ENCODE measurements at places on chromosomes 1 and 21.
A peak's percentile ranks its signal among the peaks of the same experiment; 100 is the strongest.

DNA sequence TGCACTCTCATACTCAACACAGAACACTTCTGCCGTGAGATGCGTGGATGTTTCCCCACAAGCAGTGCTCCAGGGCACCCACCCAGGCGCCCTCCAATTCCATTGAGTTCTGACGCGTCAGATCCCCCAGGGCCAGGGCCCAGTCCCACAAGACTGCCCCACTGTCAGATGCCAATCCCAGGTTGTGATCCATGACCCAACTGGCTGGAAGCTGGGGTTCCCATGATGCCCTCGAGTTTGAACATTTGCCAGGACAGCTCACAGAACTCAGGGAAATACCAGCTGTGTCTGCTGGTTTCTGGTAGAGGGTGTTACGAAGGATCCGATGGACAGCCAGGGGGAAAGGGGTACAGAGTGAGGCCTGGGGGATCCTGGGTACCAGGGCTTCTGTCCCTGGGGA, 58.4 kb downstream of the AGPAT3 start:
- no peak for DNase-seq

DNA sequence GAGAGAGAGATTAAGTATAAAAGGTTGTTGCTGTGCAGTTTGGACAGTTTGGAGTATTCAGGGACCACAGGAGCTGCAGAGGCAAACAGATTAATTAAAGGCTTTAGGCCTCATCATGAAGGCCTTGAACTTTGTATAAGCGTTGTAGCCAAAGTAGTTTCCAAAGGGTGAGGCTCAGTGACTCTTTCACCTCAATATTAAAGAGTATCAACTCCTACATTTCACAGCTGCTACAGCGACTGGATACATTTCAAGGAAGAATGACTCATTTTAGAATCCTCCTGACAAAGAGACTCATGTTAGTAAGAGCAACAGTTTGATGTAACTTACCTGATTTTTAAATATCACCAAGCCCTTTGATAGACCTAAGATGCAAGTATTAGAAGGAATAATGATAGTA, 355.5 kb downstream of the HLX start:
- DNase-seq, result no peak

GRCh38 chr1:233102341-233102740, 151.9 kb downstream of the NTPCR start:
- DNase-seq, result no peak

DNA sequence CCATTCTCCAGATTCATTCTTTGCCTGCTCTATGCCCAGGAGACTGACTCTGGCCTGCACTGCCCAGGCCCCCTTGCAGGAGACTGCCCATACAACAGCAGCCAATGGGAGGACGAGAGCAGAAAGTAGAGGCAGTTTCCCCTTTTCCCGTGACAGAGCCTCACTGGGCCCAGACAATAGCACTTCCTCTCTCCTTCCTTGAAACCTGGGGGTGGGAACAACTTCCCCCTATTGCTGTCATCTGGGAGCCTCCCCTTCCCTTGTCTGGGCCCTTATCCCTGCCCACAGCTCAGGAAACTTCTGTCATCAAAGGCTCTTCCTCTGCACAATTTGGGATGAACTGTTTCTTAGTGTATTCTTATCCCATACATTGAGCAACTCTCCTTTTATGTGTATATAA, 60.8 kb upstream of the KCNJ15 start:
- DNase-seq, result no peak

- DNase-seq, result no peak
These were observed 36.0 kb downstream of the SIPA1L2 start for GRCh38 chr1:232593717-232594502.

DNA sequence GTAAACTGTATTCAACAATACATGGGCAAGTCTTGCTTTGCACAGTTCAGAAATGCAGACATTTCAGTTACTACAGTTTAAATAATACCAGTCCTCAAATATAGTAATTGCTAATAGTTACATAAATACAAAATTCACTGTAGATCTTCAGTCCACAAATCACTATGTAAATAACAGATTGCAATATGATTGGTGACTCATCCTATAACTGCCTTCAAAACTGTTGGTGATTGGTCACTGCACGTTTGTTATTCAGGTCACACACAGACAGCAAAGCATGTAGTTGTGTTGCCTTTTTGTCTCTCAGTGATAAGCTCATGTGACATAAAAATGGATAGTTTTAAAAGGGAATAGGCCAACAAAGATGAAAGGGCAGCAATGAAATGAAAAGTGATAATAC, 186.5 kb upstream of the CTTNBP2NL start:
- no peak for DNase-seq

DNA sequence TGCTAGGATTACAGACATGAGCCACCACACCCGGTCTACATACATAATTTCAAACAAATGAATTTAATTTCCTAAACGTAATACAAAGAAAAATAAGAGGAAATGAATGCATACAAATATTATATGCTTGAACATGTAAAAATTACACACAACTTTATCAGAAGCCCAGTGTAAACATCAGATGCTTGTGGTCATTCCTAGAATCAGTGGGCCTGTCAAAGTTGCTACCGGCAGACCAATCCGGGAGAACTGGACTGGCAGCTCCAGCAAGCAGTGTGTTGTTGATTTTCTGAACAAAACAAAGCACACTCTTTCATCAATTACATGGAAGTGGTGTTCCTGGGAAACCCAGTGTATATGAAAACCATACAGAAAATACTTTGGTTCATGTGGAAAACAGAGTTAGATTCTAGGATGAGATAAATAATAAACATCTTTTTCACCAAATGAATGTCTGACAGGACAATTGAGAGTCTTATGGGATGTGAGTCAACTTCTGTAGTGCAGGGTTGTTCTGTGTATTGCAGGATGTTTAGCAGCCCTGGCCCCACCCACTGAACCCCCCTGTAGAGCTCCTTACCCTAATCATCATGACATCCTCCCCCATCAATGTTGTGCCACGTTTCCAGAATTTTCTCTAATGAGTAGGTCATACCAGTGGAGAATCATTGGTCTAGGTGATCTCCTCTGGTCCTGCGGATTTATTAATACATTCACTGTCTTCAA, 33.8 kb downstream of the MFSD2A start:
- no peak for DNase-seq

- DNase-seq, result no peak
These were observed 145.0 kb upstream of the DUSP10 start for GRCh38 chr1:221886743-221887414.

DNA sequence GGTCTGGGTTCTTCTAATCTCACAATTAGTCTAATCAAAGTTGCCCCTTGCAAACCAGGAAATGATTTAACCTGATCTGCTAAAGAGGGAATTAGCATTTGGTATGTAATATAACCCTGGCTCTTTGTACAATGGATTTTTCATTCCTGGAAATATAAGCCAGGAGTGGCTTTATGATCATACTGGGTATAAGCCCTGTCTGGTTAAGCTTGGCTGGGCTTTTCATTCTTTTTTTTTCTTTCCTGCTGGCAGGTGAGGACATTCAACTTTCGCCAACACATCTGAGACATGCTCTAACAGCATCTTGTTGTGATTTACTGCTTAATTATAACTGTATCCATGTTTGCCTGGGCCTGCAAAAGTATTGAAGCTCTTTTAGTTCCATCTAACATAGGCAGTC, 20.4 kb upstream of the SDE2 start:
- no peak for DNase-seq

DNA sequence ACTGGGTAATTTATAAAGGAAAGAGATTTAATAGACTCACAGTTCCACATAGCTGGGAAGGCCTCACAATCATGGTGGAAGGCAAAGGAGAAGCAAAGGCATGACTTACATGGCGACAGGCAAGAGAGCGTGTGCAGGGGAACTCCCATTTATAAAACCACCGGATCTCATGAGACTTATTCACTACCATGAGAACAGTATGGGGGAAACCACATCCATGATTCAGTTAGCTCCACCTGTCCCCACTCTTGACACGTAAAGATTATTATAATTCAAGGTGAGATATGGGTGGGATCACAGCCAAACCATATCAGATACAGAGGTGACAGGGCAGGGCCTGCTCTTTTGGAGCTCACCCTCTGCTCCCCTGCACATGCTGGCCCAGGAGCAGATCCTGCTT, 31.4 kb upstream of the TMEM61 start:
- DNase-seq, result no peak

- DNase-seq, result no peak
These were observed at the start of gene C1orf141 for GRCh38 chr1:67134695-67135094. C1orf141 (minus strand) TSS chr1:67134970; CDS start chr1:67127240, 7,730 bp downstream.

- peak; percentile 33 for DNase-seq
These were observed 64.1 kb upstream of the WDR26 start for GRCh38 chr1:224498574-224499170.
